NCI-H774 (cell line): ENCODE measurements at places on chromosomes 2 and 18.
A peak's percentile ranks its signal among the peaks of the same experiment; 100 is the strongest.

DNA sequence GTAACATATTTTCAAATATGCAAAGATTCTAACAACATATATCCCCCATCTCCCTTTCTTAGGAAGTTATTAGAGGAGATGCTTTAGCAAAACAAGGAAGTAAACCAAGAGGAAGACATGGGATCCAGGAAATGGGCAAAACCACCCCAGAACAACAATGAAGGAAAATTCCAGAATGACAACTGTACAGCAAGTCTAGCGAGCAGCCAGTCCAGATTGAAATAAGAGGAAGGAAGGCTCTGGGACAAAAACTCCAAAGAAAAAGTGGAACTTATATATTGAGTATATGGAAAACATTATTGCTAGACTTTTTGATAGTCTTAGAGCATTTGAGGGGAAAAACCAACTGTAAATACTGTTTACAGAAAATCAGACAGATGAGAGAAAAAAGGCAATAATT lies 2.9 kb upstream of the ARPC2 start:
- no peak for DNase-seq

- no peak for DNase-seq
Observed at GRCh38 chr18:12773369-12773768, 70.5 kb downstream of the PSMG2 start.

- peak; percentile 6 for DNase-seq
Observed at GRCh38 chr18:23181547-23181946, 46.3 kb downstream of the CABLES1 start.

- DNase-seq = no peak
Observed at GRCh38 chr2:19669559-19669958, 232.2 kb downstream of the TTC32 start.

DNA sequence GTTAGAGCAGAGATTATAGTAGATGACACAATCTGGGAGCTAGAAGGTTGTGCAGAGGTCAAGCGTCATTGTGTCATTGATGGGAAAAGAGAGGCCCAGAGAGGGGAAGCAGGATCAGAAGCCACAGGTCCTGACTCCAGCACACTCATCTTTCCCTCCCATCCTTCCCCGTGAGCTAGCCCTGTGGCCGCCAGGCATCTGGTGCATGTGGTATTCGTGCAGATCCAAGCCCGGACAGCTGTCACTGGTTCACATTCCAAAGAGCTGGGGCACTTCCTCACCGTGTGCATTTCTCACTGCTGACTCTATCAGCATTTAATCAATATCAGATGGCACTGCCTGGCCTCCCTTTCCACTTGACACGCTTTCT lies 94.1 kb upstream of the THOC1 start:
- no peak for DNase-seq

DNA sequence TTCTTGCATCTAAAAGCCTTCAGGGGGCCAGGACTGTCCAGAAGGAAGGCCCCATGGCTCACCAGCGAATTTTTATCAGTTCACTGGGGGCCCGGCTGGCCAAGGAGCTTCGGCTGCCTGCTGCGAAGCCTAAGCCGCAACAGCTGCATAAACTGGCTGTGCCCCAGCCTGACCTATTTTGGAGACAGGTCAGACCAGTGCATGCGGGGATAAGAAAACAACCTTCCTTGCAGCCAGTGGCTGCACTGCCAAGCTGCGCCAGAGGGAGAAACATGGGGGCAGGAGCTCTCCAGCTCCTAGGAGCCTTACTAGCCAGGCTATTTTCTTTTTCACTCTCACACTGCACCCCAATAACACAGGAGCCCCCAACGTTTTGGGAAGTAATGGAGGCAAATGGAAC lies 15.2 kb downstream of the PAX3 start:
- DNase-seq = no peak
